ENCODE measurements at places on chromosomes 6 and 20. TPM values are rescaled to one million over a fixed set of nuclear protein-coding genes. Genes with fewer than 3 reads are reported as not detected.

DNA sequence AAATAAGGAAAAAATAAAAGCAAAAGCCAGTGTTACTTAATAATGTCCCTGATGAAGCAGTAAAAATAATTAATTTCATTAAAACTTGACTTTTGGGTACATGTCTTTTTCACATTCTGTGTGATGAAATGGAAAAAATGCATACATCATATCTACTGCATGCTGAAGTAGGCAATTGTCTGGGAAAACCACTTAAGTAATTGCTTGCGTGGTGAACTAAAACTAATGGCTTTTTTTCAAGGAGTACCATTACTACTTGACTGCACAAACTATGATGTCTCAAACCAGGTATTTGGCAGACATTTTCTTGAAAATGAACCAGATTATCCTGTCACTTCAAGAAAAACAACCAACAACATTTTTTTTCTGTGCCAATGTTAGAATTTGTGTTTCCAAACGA lies 91.3 kb upstream of the AKIRIN2 start:
- DNase-seq: no peak

- no peak for DNase-seq
Measured at GRCh38 chr6:118744261-118744941, 93.0 kb upstream of the CEP85L start.

Gene RIOK1
- total RNA-seq: 17.7 TPM

DNA sequence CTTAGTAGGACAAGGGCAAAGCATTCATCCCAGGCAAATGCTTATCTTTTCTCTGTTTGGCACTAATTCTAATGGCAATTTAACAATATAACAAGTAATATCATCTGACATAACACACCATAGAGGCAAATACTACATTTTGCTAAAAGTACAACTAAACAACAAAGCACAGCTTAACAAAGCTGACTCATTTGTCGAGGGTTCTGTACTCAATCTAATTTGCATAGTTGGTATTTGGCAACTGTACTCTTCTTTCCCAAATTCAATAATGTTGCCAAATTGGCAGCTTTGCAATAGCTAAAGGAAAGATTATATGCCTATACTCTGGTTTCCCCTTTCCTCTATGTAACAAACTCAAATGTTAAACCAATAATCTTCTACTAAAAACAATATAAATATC lies 461.0 kb downstream of the PKHD1 start:
- DNase-seq: no peak

DNA sequence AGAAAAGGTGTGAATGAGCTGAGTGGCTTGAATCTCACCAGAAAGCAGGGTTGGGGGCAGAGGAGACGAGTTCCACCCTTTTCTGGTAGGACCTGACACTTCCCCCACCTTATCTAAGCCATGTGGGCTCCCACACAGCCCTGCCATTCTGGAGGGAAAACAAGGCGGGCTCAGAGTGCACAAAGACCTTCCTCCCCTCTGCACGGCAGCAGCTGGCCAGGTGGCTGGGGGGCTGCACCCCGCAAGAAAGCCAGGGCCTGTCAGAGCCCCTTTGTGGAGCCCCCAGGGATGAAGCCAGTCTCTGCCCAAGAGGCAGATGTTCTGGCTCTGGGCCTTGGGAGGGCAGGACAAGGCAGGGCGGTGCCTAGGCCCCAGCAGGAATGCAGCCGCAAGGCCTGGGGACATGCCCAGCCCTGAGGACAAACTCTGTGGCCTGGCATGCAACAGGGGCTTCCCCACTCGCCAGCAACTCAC lies 48.4 kb upstream of the DSN1 start:
- peak; percentile 81 for DNase-seq

Gene SRSF12
- 9.2 TPM for total RNA-seq

Gene GSTA2
- total RNA-seq: 1.1 TPM

- no peak for DNase-seq
Measured at GRCh38 chr20:4869290-4870193, 131.8 kb downstream of the SLC23A2 start.

DNA sequence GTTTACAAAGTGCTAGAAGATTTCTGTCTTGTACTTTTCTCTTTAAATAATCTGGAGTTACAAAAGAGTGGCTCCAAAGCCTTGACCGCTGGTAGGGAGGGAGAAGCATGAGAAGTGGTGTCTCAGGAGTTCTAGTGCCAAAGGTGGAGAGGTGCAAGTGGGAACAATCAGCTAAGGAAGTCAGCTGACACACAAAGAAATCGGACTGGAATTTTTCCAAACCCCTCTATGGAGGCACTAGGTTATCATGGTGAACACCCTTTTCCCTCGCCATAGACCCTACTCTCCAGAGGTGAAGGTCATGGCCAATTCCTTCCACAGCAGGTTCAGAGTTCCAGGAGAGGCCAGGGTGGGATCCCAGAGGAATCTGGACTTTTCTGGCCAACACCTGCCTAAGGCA lies 14.8 kb downstream of the PLAGL2 start:
- peak; percentile 13 for DNase-seq

- DNase-seq: no peak
Measured at GRCh38 chr6:11989386-11989785, 22.7 kb upstream of the HIVEP1 start.

Gene RALY
- total RNA-seq: 141 TPM

DNA sequence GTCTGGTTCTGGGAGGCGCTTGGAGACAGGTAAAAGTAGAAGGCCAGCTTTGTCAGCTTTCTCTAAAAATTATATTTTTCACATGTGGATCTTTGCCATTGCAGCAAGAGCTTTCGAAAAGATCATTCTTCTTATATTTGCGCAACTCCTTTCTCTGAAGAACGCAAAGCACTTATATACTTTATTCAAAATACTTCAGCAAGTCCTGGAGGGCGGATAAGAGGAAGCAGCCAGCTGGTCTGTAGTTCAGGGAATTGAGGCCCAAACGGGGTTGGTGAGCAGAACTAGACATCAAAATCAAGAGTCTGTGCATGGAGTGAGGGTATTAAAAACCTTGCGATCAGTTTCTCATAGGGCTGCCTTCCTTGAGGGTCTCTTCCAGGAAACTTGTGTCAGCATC lies 182.3 kb downstream of the DTNBP1 start:
- peak; percentile 34 for DNase-seq

DNA sequence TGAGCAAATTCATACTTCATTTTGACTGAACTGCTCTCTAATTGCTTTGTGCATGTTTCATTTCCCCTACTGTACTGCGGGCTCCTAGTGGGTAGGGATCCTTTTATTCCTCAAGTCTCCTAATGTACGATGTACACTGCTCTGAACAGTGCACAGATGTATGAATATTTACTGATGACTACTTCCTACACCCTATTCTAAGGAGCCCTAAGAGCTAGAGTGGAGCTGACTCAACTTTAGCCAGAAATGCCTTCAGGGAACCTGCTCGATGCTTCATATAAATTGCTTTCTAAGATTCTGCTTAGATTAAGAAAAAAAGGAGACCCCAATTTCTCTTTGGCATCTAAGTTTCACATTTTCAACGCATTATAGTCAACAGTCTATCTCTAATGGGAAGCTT lies 47.6 kb upstream of the SPDEF start:
- DNase-seq: no peak

DNA sequence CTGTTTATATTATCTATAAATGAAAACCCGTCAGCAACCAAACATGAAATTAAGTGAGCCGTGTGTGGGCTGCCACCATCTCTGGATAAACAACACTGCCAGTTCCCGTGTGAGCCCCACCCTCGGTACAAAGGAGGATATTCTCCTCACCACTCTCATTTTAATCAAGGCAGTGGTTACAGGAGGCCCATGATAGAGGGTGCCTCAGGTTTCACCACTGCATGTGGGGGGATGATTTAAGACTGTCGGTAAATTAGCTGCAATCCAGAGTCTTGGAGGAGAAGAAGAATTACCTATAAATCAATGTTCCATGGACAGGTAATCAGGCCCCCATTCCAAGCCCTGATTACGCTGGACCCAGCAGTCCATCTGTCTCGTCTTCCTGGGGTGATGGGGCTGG lies 361.6 kb upstream of the SULF2 start:
- no peak for DNase-seq

GRCh38 chr6:34275128-34275804 lies 26.5 kb upstream of the SMIM29 start:
- no peak for DNase-seq

Measured in endodermal cell (in vitro differentiated cells).